ENCODE measurements at places on chromosomes 4 and X.

GRCh38 chr4:125522992-125523391, 208.2 kb downstream of the FAT4 start:
- DNase-seq, result no peak

GRCh38 chr4:104494822-104495559, at the start of gene CXXC4:
TSS of gene CXXC4 (minus strand) at chr4:104494894. CDS start at chr4:104491802, 3,092 bp downstream.
- DNase-seq, result peak; percentile 10

GRCh38 chr4:84582988-84583875, at the start of gene CDS1:
TSS of gene CDS1 (plus strand) at chr4:84583127. CDS start at chr4:84583402, 275 bp downstream.
- no peak for DNase-seq

GRCh38 chr4:182698212-182698611, 219.0 kb downstream of the DCTD start:
- no peak for DNase-seq

DNA sequence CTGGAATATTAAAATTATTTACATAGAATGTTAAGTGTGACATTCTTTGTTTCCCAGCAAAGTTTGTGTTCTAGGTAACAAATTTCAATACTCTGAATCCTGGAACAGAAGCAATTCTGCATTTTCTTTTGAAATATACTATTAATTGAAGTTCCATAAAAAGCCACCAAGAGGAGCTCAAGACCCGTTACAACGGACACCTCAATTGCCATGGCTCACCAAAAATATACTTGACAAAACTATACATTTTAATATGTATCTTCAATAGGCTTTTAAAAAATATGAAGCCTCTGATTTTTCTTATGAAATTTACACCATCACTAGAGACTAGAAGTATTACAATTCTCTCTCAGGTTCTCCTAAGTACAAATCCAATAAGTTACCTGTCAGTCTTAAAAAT, 111.4 kb downstream of the NYX start:
- peak; percentile 38 for DNase-seq

DNA sequence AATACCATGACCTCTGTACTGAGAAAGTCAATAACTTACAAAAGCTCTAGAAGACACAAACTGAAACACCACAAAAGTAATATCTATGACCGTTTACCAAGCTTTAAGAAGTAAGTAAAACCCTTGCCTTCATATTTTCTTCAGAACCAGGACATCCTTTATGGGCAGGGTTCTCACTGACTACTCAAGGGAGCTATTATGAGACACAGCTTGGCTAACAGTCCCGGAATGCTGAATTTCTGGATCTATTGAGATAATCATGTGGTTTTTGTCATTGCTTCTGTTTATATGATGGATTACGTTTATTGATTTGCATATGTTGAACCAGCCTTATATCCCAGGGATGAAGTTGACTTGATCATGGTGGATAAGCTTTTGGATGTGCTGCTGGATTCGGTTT, 19.9 kb upstream of the CDS1 start:
- DNase-seq, result no peak

DNA sequence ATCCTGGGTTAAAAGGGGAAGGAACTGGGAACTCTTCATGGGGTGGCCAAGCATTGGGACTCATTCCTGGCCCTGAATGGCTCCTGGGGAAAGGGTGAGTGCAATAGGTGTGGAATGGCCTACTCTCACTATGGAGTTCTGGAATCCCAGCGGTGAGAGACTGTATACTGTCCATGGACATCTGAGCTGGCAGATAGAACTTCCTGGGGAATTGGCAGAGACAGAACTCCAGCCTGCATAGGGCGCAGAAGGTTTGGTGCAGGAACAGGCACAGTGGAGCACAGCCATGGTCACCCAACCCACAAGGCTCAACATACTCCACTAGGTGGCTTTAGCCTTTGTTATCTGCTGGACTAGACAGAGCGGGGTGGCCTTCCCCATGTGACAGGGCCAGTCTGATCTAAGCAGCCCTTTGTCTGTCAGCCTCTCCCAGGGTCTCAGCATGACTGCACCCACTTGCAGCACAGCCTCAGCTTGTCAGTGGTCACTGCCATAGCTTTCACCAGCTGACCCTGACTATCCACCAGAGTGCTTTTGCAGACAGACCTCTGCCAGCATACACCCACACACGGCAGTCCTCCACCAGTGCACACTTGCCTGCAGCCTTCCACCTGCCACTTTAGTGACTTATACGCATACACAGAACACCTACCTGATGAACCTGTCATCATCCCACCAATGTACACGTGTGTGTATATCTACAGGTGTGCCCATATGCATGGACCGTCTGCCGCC, 48.4 kb downstream of the TECRL start:
- DNase-seq, result no peak

DNA sequence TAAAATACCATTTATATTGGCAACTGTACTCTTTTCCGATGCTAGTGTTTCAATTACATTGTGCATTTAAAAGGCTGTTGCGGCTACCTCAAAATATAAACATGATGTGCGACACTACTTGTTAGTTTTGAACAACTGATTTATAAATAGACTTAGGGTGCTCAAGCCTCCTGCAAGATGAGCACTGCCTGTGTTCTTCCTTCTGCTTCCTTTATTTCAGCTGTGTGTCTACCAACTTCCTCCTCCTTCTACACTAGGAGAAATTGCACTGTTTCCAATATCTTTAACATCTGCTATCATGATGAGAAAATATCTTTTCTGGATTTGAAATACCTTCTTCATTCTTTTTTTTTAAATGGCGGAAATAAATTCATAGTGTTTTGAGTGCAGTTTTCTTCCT, 24.0 kb downstream of the TET2 start:
- DNase-seq, result no peak

DNA sequence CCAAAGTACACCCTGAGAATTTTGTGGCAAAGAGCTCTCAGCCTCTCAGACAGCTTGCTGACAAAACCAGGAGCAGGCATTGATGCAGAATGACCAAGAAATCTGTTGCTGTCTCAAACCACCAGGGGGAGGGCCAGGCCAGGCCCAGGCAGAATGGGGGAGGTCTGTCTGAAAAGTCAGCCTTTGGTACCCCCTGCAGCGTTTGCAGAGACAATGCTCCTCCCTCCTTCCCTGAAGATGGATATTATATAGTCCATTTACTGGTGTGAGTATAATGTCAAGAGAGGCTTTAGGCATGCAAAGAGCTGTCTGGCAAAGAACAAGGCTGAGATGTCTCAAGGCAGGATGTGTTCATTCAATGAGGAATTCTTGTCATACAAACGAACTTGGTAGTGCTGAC, 52.9 kb upstream of the TRPC5OS start:
- no peak for DNase-seq

- peak; percentile 43 for DNase-seq
Observed at GRCh38 chr4:140637836-140638235, 69.1 kb upstream of the UCP1 start.

DNA sequence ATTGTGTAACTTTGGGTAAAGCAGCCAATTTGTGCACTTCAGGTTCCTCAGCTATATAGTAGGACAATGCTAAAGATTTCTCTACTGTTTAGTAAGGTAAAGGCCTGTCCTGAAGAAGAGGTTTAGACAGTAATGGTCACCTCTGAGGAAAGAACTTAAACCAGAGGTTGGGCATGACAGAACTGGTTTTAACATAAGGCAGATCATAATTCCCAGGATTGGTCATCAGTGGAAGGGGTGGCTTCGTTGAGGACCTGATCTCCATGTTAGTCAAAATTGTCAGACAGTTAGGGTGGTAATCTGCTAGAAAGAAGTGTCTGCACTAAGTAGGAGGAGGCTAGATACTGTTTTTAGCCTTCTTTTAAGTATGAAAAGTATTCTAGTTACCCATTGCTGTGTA, 4.1 kb downstream of the RP2 start:
- no peak for DNase-seq

GRCh38 chr4:152605641-152606335, 69.9 kb upstream of the FBXW7 start:
- no peak for DNase-seq

DNA sequence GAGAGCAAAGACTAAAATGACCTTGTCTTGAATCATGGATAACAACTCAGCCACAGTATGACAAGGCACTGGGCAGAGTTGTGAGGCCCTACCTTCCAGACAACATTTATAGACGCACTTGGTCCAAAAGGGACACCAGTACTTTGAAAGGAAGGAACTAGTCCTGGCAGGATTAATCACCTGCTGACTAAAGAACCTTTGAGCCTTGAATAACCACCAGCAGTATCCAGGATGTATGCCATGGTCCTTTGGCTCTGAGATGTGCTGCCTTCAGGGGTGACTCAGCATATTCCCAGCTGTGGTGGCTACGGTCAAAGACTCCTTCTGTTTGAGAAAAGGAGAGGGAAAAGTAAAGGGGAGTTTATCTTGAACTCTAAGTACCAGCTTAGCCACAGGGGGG, 118.1 kb upstream of the PRR32 start:
- DNase-seq, result no peak

DNA sequence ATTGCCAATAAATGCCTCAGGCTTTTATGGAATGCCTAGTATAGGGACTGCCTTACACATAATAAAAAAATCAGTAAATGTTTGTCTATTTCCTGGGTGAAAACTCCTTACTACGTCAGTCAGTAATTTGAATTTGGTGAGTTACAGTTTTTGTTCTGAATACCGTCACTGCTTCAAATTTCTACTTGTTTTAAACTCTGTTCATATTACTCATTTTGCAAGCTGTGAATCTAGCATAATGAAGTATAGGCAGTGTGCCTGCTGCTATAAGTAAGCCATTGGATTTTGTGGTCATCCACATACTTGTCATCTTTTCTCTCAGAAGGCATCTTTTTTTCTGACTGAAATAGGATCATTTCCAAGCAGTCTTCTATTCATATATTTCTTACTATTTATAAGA, 43.1 kb downstream of the SYNPO2 start:
- no peak for DNase-seq

DNA sequence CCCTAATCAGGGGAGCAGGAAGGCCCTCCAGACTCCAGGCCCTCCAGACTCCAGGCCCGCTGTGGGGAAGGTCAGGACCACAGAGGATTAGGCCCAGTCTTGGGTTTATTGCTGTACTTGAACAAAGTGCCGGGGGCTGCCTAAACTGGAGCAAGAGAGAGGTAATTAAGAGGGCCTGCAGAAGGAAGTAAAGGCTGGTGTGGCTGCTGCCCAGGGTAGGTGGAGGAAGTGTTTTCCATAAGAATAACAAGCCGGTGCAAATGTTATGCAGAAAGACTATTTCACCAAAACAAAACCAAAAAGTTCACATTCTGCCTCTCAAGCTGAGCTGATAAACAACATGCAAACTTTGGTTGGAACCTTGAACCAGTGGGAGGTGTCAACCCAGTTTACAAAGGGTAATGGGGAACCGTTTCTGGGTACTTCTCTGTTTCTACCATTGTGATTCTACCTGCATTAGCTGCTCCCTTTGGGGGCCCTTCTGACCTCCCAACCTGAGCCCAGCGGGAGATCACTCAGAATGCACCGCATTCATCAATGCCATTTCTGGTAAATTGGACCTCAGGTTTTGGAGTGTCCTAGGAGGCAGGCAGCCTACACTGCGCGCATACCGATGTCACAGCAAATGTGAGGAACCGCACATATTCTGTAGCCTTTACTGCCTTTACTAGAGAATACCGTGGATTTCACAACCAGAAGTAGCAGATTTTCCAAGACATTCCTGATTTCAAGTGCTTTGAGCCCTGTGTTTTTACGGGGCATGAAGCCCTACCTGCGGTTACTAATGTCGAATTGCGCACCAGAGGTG, 59.7 kb upstream of the BCOR start:
- DNase-seq, result peak; percentile 14

DNA sequence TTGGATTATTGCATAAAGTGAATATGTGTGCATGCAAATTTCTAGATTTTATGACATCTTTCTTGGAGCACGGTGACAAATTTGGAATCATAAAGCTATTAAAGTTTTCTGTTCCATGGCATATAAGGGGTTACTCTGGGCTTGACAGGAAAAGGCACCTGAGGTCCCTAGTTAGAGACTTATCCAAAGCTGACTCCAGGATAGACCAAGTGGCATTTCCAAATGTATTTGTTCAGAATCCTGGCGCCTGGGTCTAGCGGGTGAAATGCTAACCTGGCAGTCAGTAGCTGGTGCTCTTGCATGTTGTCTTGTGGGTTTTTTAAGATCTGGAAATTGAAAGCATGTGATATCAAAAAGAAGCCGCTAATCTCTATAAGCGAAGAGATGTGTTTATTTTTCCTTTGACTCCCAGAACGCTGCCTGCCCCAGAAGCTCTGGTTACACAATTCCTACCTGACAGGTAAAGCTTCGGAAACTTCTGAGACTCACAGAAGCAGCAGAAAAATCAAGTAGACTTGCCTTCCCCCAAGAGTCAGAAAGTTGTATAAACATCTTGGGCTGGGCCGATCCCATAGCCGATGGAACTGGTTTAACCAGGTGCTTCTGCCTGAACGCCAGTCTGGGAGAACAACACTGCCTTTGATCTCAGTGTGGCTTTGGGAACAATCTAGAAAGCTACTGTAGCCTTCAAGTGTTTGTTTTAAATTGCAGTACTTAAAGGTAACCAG, 12.9 kb upstream of the ZCCHC4 start:
- DNase-seq, result no peak

- DNase-seq, result no peak
Observed at GRCh38 chrX:40016749-40017148, 81.0 kb downstream of the BCOR start.

GRCh38 chr4:92234393-92235176, 69.2 kb upstream of the GRID2 start:
- DNase-seq, result no peak

DNA sequence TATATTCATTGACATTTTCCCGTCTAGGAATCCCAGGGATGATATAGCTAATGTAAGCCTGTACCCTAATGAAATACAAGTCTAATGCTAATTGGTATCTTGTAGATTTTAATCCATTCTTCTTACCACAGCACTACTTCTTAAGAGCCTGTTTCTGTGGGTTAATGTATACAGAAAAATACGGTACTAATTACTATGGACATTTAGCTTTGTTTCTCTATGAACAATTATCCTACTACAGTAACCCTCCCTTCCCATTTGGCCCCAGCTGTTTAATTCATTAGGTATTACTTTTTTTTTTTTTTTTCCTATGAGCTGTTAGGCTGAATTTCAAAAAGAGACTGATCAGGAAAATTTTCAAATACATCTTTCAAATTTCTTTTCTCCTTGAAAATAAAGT, 245.1 kb upstream of the SLC7A11 start:
- no peak for DNase-seq

DNA sequence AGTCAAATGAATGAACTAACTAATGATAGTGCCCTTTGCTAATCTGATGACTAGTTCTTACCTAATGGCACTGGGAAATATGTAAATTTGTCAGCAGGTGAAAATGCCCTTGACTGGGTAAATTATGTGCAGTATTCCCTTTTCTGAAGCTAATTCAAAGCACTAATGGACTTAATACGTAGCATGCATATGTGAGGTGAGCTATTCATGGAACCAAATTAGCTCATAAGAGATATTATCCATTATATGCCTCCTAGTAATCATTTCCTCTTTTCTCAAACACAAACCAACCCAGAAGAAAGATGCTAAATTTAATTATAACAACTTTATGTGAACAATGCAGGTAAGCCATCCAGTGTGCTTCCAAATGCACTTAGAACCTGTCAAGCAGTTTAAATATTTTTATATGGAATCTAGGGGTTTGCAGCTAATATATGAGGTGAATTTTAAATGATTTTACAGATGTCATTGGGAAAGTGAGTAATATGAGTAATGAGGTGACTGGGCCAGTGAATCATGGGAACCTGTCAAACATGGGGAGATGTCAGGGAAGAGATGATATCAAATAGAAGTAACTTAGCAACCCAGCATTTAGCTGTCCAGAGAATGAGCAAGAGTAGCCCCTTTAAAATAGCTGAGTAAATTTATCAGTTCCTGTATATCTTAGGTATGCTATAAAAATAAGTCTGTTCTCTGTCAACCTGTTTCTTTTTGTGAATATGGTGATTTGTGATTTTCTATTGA, 315.0 kb downstream of the AFF2 start:
- no peak for DNase-seq

GRCh38 chr4:139301821-139302611, at the start of gene NDUFC1:
TSS of gene NDUFC1 (minus strand) at chr4:139302477. CDS start at chr4:139295798, 6,679 bp downstream.
- DNase-seq, result peak; percentile 83

Measured in B cell (primary cell).